ENCODE measurements at places on chromosomes 16 and 17.

GRCh38 chr16:67943619-67944504, at the start of gene LCAT:
Gene LCAT, minus strand, starts transcription at chr16:67944120. Its CDS starts 19 bp downstream, at chr16:67944101.
- DNase-seq = no peak

DNA sequence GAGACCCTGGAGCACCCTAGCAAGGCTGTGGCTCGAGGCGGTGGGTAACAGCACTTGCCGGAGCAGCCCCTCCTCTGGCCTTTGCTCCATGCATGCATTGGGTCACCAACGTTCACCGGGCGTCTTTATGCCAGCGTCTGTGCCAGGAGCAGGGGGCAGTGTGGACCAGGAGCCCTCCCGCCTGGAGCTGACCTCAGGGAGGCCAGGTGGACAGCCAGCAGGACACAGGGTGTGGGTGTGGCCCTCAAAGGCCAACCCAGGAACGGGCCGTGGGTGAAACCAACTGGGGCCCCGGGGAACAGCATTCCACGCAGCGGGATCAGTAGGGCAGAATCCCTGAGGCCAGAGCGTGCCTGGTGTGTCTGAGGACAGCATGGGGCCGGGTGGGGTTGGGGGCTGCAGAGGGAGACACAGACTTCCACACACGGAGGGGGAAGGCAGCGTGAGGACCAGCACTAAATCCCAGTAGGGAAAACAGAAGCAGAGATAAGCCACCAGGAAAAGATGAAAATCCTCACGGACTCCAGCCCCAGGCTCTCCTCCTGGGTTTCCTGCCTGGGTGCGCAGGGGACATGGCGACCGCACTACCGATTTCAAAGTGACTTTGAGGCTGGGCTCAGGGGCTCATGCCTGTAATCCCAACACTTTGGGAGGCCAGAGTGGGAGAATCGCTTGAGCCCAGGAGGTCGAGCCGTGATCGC, 2.9 kb upstream of the CD7 start:
- no peak for DNase-seq

GRCh38 chr17:4369557-4370230, 3.2 kb upstream of the UBE2G1 start:
- DNase-seq = no peak

DNA sequence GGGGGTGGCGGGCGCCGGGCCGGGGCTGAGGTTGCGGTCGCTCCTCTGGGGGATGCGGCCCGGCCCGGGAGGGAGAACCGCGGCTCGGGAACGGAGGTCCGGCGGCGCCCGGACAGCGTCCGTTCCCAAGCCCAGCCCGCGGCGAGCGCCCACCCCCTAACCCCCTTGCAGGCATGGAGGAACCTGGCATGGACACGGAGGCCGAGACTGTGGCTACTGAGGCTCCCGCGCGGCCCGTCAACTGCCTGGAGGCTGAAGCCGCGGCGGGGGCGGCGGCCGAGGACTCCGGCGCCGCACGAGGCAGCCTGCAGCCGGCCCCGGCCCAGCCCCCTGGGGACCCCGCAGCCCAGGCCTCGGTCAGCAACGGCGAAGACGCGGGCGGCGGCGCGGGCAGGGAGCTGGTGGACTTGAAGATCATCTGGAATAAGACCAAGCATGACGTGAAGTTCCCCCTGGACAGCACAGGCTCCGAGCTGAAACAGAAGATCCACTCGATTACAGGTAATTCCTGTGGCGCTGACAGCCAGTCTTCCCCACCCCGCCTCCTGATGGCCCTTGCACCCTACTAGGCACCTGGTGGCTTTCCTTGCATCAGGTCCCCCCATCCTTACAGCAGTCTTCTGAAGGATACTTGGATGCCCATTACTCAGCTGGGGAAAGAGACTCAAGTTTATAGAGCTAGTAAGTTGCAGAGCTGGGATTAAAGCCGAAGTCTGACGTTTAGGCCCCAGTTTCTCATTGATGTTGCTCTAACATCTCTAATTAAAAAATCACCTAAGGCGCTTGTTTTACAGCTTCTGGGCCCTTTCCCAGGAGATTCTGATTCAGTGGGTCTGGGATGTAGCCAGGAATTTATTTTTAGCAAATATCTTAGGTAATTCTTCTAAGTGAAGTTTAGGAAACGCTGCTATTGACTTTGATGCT, 514 bp downstream of the UBFD1 start:
- DNase-seq = no peak

- no peak for DNase-seq
These were observed 76.6 kb downstream of the CLEC16A start for GRCh38 chr16:11020792-11021551.

- DNase-seq = no peak
These were observed 10.2 kb upstream of the BCAR1 start for GRCh38 chr16:75261590-75262078.

Data from KG1 (cell line).